Natural killer cell (primary cell): ENCODE measurements at places on chromosomes 12 and 14. TPM values are rescaled to one million over a fixed set of nuclear protein-coding genes. Genes with fewer than 3 reads are reported as not detected.

GRCh38 chr14:99792551-99793212 lies 531 bp upstream of the EML1 start:
- H3K4me3 ChIP-seq = no peak overlapping the region
- DNase-seq = peak; percentile 24
- H3K36me3 ChIP-seq = no peaks in the 10 kb centered on the region
- H3K27ac ChIP-seq = no peak overlapping the region

- peaks cover 11% of the 10 kb centered on the region for H3K4me1 ChIP-seq
- no peaks in the 10 kb centered on the region for H3K27me3 ChIP-seq
- no peak overlapping the region for H3K27ac ChIP-seq
- no peaks in the 10 kb centered on the region for H3K36me3 ChIP-seq
- no peak for DNase-seq
- H3K4me3 ChIP-seq = no peak overlapping the region
These were observed 8.7 kb upstream of the RNASE4 start for GRCh38 chr14:20675669-20676068.

DNA sequence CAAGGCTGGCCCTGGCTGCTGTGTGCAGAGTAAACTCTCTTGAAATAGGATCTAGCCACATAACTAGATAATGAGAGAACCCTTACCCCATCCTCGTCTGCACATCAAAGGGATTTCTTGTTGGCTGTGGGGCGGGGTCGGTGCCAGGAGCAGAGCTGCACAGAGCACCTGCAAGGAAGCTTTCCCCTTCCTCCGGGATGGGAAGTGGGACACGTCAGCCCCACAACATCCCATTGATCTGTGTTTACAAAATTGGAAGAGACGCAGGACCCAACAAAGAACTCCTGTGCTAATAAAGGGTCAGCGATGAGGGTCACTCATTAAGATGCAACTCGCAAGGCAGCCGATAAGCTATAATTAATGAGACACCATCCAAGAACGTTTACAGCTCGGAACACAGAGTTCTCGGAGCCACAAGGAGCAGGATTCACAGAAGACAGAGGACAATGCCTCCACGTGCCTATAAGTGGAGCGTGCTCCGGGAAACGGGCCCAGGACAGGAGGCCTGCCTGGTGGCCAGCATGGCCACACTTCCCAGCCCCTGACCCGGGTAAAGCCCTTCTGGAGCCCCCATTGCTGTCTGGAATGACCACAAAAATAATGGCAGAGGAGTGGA lies 171.5 kb downstream of the SLC15A4 start:
- no peaks in the 10 kb centered on the region for H3K36me3 ChIP-seq
- DNase-seq = no peak
- no peaks in the 10 kb centered on the region for H3K27me3 ChIP-seq
- H3K27ac ChIP-seq = no peak overlapping the region
- no peak overlapping the region for H3K4me3 ChIP-seq

DNA sequence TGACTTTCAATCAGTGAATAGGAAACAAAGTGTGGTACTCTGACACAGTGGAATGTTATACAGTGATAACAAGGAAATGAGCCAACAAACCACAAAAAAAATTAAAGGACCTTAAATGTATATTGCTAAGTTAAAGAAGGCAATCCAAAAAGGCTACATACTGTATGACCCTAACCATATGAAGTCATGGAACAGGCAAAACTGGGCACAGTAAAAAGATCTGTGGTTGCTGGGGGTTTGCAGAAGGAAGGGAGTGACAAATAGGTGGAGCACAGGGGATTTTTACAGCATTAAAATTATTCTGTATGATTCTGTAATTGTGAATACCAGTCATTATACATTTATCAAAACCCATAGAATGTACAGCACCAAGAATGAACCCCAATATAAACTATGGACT lies 112.6 kb downstream of the KCNC2 start:
- no peak for DNase-seq
- no peak overlapping the region for H3K27ac ChIP-seq
- H3K36me3 ChIP-seq = no peaks in the 10 kb centered on the region
- H3K4me3 ChIP-seq = no peak overlapping the region
- H3K4me1 ChIP-seq = no peaks in the 10 kb centered on the region

- DNase-seq = no peak
- H3K4me3 ChIP-seq = no peak overlapping the region
- H3K27me3 ChIP-seq = no peaks in the 10 kb centered on the region
- H3K36me3 ChIP-seq = no peaks in the 10 kb centered on the region
- H3K27ac ChIP-seq = no peak overlapping the region
- H3K4me1 ChIP-seq = no peaks in the 10 kb centered on the region
These were observed 250.1 kb downstream of the DIO2 start for GRCh38 chr14:79961197-79961596.

Gene TMTC2
- 1.4 TPM for total RNA-seq
